ENCODE measurements at places on chromosomes 2 and 18.
A peak's percentile ranks its signal among the peaks of the same experiment; 100 is the strongest.

- DNase-seq, result peak; percentile 74
These were observed 1.1 kb upstream of the CXCR4 start for GRCh38 chr2:136118819-136119716.

GRCh38 chr2:219733106-219733505, 105.7 kb downstream of the SLC4A3 start:
- no peak for DNase-seq

- no peak for DNase-seq
These were observed 103.8 kb downstream of the VWC2L start for GRCh38 chr2:214514704-214515103.

GRCh38 chr18:46812311-46812710, 55.5 kb upstream of the ST8SIA5 start:
- DNase-seq, result no peak

- DNase-seq, result no peak
These were observed 104.7 kb downstream of the FEZ2 start for GRCh38 chr2:36493306-36493705.

DNA sequence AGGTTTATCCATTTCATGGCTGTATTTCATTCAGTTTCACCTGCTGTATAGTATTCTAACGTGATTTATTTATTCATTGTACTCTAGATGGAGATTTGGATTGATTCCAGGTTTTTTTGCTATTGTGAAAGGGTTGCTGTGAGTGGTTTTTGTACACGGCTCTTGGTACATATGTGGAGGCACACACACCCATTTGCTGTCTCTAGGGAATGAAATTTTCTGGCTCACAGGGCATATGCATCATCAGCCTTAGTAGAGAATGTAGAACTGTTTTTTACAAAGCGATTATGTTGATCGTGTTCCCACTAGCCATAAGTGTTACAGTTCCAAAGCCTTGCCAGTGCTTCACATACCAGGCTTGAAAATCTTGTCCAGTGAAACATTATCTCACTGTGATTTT, 5.1 kb downstream of the SPTBN1 start:
- no peak for DNase-seq

DNA sequence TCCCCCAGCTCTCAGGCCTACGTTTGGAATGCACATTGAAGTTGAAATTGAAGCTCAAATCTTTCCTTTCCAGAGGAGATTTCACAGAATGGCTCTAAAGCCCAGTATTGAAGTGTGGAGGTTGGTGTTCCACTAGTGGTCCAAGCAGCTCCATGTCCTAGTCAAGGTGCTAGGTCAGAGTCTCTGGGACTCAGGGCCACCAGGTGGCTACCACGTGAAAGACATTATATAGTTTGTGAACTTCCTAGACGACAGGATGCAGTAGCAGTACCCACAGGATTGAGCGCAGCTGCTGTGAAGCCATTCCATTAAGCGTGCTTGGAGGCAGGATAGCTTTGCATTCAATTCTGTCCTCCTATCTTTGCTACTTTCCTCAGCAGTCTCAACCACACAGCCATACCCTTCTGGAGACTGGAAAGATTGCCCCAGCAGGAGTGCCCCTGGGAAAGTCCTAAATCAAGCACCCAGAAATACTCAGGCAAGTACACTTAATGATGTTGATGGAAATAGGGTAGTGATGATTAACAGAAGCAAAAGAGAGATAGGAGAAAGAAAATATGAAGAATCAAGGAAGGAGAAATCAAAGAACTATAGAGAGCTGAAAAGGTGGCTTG, 4.7 kb upstream of the TGFA start:
- DNase-seq, result no peak

- DNase-seq, result no peak
These were observed 35.7 kb downstream of the RASGRP3 start for GRCh38 chr2:33512112-33512511.

DNA sequence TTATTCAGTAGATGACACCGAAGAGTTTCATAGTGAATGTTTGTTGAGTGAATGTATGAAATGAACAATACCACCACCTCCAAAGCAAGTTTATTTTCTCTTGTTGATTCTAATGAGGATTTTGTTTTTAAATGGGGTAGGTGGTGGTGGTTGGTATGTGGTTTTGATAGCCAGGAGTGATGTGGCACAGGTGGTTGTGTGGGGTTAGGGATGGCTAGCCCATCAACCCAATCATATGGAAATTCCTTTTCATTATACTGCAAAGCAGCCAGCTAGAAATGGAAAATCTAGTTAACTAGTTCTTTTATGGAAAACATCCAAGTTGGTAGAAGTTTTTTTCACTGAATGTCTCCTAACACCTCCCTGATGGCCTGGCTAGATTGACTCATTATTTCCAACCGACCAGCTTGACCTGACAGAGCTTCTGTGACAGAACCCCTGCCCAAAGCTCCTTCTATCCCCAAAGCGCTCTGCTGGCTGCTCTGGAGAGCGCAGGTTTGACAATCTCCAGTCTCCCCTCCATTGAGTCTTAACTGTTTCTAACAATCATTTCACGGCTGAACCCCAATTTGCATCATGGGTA, 376.9 kb downstream of the MTX2 start:
- DNase-seq, result no peak

DNA sequence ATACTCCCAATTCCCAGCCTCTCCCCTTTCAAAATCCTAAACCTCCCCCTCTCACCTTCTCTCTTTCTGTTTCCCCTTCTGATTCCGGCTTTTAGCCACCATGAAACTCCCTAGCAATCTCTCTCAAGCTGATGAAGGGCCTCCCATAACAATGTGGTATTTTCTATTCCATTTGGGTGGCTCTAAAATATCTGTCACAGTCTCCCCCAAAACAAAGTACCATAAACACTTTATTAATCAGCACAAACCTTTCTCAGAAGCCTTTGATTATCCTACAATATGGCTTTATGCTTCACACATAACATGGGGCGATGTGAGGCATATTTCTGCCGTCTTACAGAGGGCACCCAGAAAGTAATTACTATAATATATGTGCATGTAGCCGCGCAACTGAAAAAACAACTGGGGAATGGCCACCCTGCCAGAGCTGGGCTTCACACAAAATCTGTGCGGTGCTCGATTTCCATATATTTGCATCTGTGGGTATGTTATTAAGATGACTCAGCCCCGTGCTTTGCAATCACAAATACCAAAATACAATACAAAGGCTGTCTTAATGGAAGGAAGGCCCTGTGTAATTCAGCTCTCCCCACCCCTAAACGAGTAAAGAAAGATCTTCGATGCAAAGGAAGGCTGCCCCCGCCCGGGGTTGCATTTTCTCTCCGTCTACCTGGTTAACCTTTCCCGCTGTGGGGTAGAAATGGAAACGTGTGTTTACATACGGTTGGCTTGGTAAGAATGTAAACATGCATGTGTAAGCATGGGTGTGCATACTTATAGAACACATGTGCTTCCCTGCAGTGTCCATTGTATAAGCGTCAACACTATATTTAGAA, 81.4 kb downstream of the CELF4 start:
- no peak for DNase-seq

GRCh38 chr2:28449488-28450395, 46.1 kb upstream of the PLB1 start:
- peak; percentile 67 for DNase-seq

DNA sequence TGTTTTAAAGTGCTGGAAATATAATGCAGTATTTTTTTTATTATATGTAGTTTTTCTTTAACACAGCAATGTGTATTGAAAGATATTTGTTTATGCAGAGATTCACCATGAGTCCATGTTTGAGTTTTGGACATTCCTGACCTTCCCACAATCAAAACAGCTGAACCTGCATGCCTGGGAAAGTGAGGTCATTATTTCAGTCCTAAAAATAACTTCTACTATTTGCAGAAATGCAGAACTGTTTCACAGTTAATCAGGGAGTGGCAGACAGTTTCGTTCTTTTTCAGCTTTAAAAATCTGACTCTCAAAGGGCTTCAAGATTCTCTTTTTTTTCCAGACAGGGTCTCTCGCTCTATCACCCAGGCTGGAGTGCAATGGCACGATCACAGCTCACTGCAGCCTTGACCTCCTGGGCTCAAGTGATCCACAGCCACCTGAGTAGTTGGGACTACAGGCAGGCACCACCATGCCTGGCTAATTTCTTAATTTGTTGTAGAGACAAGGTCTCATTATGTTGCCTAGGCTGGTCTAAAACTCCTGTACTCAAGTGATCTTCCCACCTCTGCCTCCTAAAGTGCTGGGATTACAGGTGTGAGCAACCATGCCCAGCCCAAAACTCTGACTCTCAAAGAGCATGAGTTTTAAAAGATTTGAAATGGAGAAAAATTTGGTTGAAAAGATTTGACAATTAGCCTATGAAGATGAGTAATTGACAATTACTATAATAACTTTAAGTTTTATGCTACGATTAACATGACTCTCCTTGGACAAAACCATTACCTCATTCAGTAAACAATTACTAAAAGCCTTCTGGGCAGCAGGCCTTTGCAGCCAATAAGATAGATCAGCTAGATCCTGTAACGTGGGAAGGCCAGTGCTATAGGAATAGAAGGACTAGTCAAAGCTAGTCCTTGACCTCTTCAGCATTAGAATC, 5.0 kb upstream of the MYL12B start:
- DNase-seq, result no peak

DNA sequence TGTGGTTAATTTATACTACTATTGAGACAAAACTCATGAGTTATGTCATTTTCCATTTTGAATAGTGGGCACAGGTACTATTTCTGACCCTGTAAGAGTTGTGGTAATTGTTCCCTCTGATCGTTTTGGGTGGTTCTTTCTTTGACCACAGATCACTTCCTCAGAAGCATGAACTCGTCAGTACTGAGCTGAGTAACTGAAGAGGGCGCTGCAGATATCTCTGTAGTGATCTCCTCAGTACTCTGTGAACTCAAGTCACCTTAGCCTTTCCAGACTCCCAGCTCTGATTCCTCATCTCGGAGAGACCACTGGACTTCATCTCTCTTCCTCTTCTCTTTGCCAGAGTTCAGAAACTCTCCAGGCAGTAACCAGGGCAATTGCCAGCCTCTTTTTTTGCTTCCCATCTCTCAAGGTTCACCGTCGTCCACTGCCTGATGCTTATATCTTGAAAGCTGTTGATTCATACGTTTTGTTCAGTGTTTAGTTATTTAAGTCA, 9.4 kb upstream of the IL1RL1 start:
- no peak for DNase-seq

DNA sequence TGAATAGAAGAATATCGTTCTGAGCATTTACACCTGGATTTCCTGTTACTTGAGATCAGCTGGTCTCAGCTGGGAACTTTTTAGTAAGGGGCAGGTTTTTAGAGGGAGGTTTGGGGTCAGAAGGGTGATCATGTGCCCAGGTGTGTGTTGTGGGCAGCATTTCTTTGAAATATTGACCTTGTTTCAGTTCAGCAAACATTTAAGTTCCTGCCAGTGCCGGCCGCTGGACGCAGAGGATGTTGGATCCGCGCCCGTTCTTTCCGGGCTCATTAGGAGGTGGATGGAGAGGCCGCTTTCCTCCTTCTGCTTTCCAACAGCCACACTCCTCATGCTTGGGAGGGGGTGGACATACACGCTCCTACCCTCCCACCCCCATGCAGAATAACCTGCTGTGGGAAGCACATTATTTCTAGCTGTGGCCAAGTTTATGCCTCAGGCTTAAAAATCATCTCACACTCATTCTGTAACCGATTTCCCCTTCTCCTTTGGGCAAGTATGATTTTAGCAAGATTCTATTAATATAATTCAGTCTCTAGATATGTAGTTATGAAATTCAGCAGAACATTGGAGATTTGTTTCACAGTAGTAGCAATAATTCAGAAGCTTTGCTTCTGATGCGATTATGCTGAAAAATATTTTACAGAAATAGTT, 131.4 kb downstream of the ZNF236 start:
- DNase-seq, result no peak

DNA sequence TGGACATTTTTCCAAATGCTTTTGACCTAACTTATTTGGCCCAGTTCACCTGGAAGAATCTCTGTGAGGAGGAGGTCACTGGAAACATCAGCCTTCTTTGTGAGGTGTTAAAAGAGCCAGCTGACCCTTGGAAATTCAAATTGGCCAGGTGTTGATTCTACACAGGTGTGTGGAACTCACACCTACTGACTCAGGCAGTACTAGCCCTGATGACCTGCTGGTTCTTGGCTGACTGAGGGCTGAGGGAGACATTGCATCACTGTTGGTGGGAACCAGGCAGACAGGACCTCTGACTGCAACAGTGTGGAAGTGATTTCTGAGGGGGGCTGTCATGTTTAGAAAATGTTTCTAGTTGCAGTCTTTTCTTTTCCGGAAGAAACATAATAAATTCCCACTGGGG, 242.2 kb upstream of the LRRTM1 start:
- no peak for DNase-seq

- no peak for DNase-seq
These were observed 210.5 kb downstream of the OTX1 start for GRCh38 chr2:63261137-63261621.

DNA sequence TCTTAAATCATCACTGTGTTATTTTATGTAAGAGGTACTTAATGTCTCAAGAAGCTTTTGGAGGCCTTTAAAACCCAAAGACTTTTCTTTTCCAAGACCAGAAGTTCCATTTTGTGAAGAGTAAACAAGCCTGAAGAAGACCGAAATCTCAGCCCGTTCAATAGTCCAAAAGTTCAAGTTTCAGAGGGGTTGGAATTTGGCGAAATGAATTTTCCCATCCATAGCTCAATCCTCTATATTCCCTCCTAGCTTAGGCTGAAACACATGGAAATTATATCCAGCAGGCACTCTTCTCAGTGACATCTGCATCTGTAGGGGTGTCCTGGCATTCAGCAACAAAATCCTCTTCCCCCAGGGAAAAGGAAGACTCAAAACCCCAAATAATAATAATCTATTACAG, 344.6 kb downstream of the ARHGAP15 start:
- no peak for DNase-seq

DNA sequence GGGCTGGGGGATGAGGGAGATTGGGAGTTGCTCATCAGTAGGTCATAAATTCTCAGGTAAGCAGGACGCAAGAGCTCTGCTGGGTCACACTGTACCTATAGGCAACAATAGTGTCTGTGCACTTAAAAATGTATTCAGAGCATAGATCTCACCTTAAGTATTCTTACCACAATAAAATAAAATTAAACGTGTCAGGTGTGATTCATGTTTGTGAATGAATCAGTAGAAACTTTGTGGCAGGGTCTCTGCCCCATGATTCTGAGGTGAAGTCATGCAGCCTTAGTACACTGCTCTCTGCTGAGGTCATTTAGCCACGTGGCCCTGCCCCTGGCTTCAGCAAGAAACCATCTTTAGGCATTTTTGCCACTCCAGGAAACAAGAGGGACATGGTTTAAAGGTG, 253.8 kb downstream of the FBXO15 start:
- no peak for DNase-seq

DNA sequence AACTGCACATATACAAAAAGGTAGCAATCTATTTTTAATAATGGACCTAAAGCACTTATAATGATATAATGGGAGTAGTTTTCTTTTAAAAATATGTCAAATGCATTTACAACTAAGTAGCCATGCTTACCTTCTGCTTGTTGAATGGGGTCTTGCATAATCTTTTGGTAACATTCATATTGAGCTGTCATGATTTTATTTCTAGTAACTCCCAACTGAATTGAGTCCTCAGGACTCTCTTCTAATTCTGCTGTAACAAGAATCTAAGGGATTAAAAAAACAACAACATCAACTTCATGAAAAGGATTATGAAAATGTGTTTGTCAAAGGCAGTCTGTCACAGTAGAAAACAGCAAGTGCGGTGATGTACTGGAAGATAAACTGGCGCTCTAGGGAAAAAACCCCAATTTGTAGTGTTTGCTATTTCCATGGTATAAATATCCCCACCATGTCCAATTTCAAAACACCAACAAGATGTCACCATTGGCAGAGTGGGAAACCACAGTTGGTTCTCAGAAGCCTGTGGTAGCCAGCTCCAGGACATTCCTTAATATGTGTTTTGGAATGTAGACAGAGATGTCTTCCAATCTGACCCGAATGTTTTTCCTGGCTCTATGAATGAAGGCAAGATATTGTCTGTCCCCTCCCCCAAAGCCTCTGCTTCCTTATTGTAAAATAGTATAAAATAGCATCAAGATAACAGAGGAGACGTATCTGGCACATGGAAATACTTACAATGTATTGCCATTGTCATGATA, 64.8 kb downstream of the CALCRL start:
- DNase-seq, result no peak

Measured in activated T-helper 1 cell treated with anti-CD3 and anti-CD28 coated beads, Interleukin-2, amount 50 U/mL, for 16 hours (primary cell).